ENCODE measurements at places on chromosomes 12 and 14. TPM values are rescaled to one million over a fixed set of nuclear protein-coding genes. Genes with fewer than 3 reads are reported as not detected.
A peak's percentile ranks its signal among the peaks of the same experiment; 100 is the strongest.

GRCh38 chr12:126369487-126370463 is 1304.5 kb downstream of the AACS start:
- no peaks in the 10 kb centered on the region for H3K36me3 ChIP-seq
- H3K27me3 ChIP-seq = no peaks in the 10 kb centered on the region
- H3K4me1 ChIP-seq = no peaks in the 10 kb centered on the region
- H3K4me3 ChIP-seq = no peak overlapping the region
- no peak overlapping the region for H3K27ac ChIP-seq
- no peak for DNase-seq

THTPA gene
- total RNA-seq = 18.3 TPM

CLEC9A gene
- not detected for total RNA-seq

- no peak overlapping the region for H3K27ac ChIP-seq
- H3K27me3 ChIP-seq = no peaks in the 10 kb centered on the region
- H3K36me3 ChIP-seq = no peaks in the 10 kb centered on the region
Observed at GRCh38 chr12:92108651-92109050, 37.0 kb downstream of the BTG1 start.

CALM1 gene
- 242 TPM for total RNA-seq

DNA sequence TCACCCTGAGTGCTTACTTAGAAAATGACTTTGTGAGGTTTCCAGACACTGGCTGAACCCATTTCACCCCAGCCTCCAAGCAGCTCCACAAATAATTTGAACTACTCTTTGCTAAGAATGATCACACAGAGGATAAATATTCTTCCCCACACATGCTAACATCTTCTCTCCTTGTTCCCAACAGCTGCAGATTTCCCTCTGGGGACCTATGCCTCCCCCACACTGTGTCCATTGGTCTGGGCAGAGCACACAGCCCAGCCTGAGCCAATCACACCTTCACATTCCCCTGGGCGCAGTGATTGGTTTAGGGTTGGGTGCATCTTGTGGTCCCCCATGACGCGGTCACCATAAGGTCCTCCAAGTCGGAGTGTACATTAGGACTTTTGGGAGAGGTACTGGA is 6.9 kb downstream of the SDR9C7 start:
- H3K27me3 ChIP-seq = peaks cover 52% of the 10 kb centered on the region
- no peaks in the 10 kb centered on the region for H3K36me3 ChIP-seq
- H3K27ac ChIP-seq = no peak overlapping the region
- no peak for DNase-seq

CCDC175 gene
- not detected for total RNA-seq

GRCh38 chr12:13080266-13080665 is 23.2 kb downstream of the GSG1 start:
- H3K4me3 ChIP-seq = no peak overlapping the region
- H3K27ac ChIP-seq = no peak overlapping the region
- no peaks in the 10 kb centered on the region for H3K36me3 ChIP-seq

GRCh38 chr14:36717363-36717762 is 55.7 kb downstream of the PAX9 start:
- H3K4me1 ChIP-seq = no peaks in the 10 kb centered on the region
- no peak overlapping the region for H3K27ac ChIP-seq
- peaks cover 11% of the 10 kb centered on the region for H3K27me3 ChIP-seq
- no peak overlapping the region for H3K4me3 ChIP-seq

AKAP3 gene
- 1.6 TPM for total RNA-seq

TMEM63C gene
- total RNA-seq = 2.1 TPM

- no peak for DNase-seq
- no peak overlapping the region for H3K27ac ChIP-seq
- H3K27me3 ChIP-seq = no peaks in the 10 kb centered on the region
- H3K4me1 ChIP-seq = peaks cover 17% of the 10 kb centered on the region
- no peak overlapping the region for H3K4me3 ChIP-seq
Observed at GRCh38 chr12:92747151-92747550, 44.4 kb downstream of the PLEKHG7 start.

DNA sequence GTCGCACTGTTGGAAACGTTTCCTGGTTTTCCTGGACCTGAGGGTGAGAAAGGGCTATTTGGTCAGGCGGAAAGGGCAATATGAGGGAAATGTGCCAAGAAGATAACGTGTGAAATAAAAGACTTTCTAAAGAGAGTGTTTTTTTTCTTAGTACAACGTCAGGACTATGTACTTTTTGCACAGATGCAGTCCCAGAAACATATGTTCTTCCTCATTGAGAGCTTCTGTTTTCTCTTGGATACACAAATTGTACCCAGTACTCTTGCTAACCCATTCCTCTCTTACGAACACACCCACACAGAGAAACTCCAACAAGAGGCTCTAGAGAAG is 669 bp upstream of the PKP2 start:
- H3K4me1 ChIP-seq = peaks cover 48% of the 10 kb centered on the region
- DNase-seq = no peak
- no peaks in the 10 kb centered on the region for H3K27me3 ChIP-seq
- peaks cover 48% of the 10 kb centered on the region for H3K36me3 ChIP-seq
- peak overlapping the region; percentile 98 for H3K27ac ChIP-seq

DNA sequence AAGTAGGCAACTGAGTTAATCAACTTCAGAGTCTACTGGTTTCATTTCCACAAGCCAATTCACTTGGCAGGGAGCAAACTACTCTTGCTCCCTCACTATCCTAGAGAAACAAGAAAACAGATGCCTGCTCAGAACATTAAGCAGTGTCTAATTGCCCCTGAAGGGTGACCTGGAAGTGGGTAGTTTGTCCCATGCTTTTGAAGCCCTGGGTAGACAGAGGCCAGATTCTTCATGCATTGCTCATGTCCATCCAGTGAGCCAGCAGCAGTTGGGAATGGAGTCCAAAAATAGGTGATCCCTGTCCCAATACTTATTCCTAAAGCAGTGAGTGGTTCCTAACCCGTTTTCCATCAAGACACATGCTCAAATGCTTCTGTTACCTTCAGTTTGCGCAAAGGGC is 48.8 kb downstream of the BICDL1 start:
- H3K36me3 ChIP-seq = no peaks in the 10 kb centered on the region
- no peak overlapping the region for H3K4me3 ChIP-seq
- no peak for DNase-seq
- no peaks in the 10 kb centered on the region for H3K4me1 ChIP-seq
- H3K27ac ChIP-seq = no peak overlapping the region
- H3K27me3 ChIP-seq = no peaks in the 10 kb centered on the region

GRCh38 chr12:95411057-95411456 is 62.9 kb upstream of the METAP2 start:
- DNase-seq = no peak
- H3K27me3 ChIP-seq = peaks cover 12% of the 10 kb centered on the region
- H3K27ac ChIP-seq = no peak overlapping the region
- no peaks in the 10 kb centered on the region for H3K4me1 ChIP-seq

- DNase-seq = no peak
- no peak overlapping the region for H3K4me3 ChIP-seq
- peaks cover 25% of the 10 kb centered on the region for H3K36me3 ChIP-seq
- H3K4me1 ChIP-seq = peaks cover 74% of the 10 kb centered on the region
- H3K27ac ChIP-seq = peak overlapping the region; percentile 70
Observed at GRCh38 chr12:15709551-15709950, 79.6 kb downstream of the EPS8 start.

DNA sequence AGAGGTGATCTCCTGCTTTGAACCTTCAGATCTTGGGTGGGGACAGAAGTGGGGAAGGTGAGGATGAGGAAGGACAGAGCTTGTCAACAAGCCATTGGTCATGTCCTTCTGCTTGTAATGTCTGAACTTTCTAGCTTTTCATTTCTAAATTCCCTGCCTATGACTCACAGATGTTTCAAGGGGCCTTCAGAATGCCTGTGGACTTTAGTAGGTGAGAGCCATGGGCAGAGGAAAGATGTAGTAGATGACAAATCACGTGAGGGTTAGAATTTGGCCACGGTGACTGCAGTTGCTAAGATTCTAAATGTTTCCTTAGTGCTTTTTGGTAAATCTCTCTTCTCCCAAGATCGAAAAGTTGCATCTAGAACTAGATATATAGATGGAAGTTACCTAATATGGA is 18.7 kb upstream of the CREBL2 start:
- no peak overlapping the region for H3K27ac ChIP-seq
- H3K4me1 ChIP-seq = peaks cover 12% of the 10 kb centered on the region
- DNase-seq = peak; percentile 9
- H3K27me3 ChIP-seq = peaks cover 15% of the 10 kb centered on the region
- H3K36me3 ChIP-seq = no peaks in the 10 kb centered on the region
- H3K4me3 ChIP-seq = no peak overlapping the region

MYRFL gene
- total RNA-seq = 1.7 TPM

PTPN6 gene
- 42.4 TPM for total RNA-seq

- peak overlapping the region; percentile 71 for H3K4me3 ChIP-seq
- H3K4me1 ChIP-seq = peaks cover 14% of the 10 kb centered on the region
- H3K27me3 ChIP-seq = peaks cover 32% of the 10 kb centered on the region
- DNase-seq = peak; percentile 10
Observed at GRCh38 chr12:2794191-2794735, 507 bp upstream of the FKBP4 start.

- no peaks in the 10 kb centered on the region for H3K36me3 ChIP-seq
- DNase-seq = no peak
- no peak overlapping the region for H3K27ac ChIP-seq
Observed at GRCh38 chr14:90184571-90185266, 71.6 kb upstream of the PSMC1 start.

GPR68 gene
- total RNA-seq = not detected

DNA sequence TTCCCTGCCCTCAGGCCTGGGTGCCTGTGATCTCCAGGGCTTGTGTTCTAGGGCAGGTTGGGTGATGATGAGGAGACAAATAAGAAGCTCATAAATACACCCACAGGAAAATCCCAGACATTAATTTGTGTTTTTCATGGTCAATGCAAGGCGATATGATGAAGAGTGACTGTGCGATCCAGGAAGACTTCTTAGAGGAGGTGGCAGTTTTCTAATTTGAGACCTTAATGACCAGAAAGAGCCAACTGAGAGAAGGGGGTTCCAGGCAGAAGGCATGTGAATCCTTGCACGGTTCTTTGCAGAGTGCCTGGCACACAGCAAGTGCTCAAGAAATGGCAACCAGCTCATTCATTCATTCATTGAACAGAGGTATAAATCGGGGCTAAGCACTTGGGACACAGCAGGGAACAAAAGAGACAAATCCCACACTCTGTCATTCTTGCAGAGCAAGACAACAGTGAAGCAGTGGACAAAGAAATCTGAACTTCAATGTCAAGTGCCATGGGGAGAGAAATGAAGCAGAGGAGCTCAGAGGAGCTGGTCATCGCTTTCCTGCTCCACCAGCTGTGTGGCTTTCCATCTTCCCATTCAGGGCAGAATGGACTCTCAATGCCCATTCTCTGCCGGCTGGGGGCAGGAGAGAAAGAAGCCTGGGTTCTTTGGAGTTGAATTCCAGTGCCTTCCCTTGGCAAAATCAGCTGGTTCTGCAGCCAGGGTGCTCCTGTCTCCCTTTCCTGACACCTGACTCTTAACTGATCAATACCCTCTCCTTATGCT is 128.3 kb downstream of the AACS start:
- no peak overlapping the region for H3K27ac ChIP-seq
- DNase-seq = peak; percentile 39
- peaks cover 9% of the 10 kb centered on the region for H3K36me3 ChIP-seq
- peaks cover 100% of the 10 kb centered on the region for H3K27me3 ChIP-seq
- peaks cover 13% of the 10 kb centered on the region for H3K4me1 ChIP-seq

- no peaks in the 10 kb centered on the region for H3K4me1 ChIP-seq
- no peak overlapping the region for H3K4me3 ChIP-seq
- peaks cover 41% of the 10 kb centered on the region for H3K27me3 ChIP-seq
- no peaks in the 10 kb centered on the region for H3K36me3 ChIP-seq
Observed at GRCh38 chr14:78455896-78456435, 285.8 kb downstream of the NRXN3 start.

GRCh38 chr12:22536971-22537544 is 7.3 kb downstream of the C2CD5 start:
- H3K27ac ChIP-seq = no peak overlapping the region
- no peak overlapping the region for H3K4me3 ChIP-seq
- H3K27me3 ChIP-seq = no peaks in the 10 kb centered on the region
- no peak for DNase-seq

CLEC4E gene
- not detected for total RNA-seq

- H3K27ac ChIP-seq = no peak overlapping the region
- peaks cover 84% of the 10 kb centered on the region for H3K36me3 ChIP-seq
- no peaks in the 10 kb centered on the region for H3K27me3 ChIP-seq
- no peaks in the 10 kb centered on the region for H3K4me1 ChIP-seq
- no peak for DNase-seq
Observed at GRCh38 chr12:123614531-123614930, 12.6 kb downstream of the DDX55 start.

DNA sequence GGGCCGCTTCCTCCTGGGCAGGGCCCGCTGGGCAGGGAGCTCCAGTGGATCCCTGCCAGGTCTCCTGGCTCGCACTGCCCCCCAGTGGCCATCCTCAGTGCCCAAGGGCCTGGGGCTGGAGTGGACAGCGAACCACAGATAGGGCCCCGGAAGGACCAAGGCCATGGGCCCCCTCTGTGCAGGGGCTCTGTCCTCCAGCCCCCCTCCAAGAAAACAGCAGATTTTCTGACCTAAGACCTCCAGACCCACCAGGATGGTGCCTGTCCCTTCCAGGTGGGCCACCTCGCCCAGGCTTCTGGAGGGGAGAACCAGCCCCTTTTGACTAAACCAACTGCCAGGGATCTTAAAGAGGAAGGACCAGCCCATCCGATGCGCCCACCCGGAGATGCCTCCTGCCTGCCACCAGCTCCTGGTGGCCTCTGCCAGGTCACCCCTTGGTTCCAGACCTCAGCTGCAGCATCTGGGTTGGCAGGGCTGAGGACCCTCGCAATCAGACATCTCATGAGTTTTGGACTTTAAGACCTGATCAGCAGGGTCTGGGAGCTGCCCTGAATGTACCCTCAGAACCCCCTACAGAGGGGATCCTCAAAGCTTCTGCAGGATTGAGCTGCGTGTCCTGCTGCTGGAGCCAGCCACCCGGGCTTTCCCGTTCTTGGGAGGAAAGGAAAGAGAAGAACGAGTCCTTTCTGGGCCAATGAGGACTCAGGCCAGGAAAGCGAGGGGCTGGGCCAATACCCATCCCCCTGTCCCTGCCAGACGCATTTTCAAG is 325.8 kb upstream of the DIO3 start:
- DNase-seq = peak; percentile 91
- H3K27me3 ChIP-seq = no peaks in the 10 kb centered on the region
- no peak overlapping the region for H3K4me3 ChIP-seq
- H3K36me3 ChIP-seq = no peaks in the 10 kb centered on the region

DNA sequence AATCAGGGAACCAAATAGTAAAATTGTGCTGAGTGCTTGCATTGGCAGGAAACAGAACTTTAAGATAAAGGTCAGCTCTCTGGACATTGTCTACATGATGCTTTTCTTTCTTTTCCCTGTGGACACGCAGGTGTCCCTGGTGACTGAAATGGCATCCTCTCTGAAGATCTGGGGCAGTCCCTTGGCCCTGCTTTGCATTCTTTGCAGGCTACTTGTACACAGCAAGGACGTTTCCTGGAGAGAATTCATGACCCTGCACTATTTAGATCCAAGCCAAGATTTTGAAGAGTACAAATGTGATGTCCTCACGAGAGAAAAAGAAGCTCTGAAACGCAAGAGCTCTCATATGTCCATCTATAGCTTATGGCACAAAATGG is 11.3 kb upstream of the EDDM3A start:
- peaks cover 9% of the 10 kb centered on the region for H3K4me1 ChIP-seq
- H3K27me3 ChIP-seq = no peaks in the 10 kb centered on the region
- no peak overlapping the region for H3K27ac ChIP-seq
- no peak overlapping the region for H3K4me3 ChIP-seq
- H3K36me3 ChIP-seq = no peaks in the 10 kb centered on the region

- peak overlapping the region; percentile 81 for H3K4me3 ChIP-seq
- no peaks in the 10 kb centered on the region for H3K27me3 ChIP-seq
- peak overlapping the region; percentile 76 for H3K27ac ChIP-seq
Observed at GRCh38 chr12:101877806-101878242, 444 bp downstream of the DRAM1 start.

SYNJ2BP gene
- total RNA-seq = 24.8 TPM

All from Calu3 (cell line).